ACHN (cell line): ENCODE measurements at places on chromosomes 11 and 22.

DNA sequence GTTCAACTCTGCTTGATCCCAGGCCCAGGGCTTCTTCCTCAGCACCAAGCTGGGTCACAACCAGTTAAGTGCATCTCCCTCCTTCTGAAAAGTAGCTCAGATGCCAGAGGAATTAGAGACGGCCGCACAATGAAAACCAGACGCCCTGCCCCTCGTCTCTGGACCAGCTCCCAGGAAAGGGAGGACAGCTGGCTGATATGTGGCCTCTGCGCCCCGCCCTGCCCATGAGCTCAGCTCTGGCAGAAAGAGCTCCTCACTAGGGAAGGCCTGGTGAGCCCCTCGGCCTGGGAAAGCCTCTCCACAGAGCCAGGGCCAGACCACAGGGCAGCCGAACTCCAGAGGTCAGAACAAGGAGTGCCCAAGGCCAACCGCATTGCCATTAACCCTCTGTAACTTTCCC is 18.1 kb upstream of the SCGB1A1 start:
- DNase-seq: no peak

GRCh38 chr11:46528445-46529094 is 65.3 kb downstream of the AMBRA1 start:
- no peak for DNase-seq

- no peak for DNase-seq
These were observed 541 bp downstream of the MICAL2 start for GRCh38 chr11:12110714-12111548.

DNA sequence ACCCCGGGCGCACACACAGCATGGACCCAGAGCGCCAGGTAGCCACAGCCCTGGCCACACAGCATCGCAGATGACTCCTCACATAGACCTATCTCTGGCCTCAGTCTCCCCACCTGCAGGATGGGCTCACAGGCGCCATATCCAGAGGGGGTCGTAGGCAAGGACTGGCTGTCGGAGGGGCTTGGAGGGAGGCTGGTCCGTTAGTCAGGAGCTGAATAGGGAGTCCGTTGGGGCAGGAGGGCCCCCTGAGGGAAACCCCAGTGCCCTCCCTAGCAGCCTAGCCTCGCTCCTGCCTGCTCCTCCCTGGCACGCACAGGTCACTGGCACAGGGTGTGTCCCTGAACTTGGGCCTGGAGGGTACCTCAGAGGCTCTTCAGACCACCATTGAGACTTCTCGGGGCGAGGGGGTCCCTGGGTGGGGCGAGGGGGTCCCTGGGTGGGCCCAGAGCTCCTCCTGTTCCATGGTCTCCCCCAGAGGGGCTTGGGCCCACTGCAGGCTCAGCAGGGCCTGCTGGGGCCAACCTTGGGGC is 2.0 kb downstream of the PLXNB2 start:
- no peak for DNase-seq

DNA sequence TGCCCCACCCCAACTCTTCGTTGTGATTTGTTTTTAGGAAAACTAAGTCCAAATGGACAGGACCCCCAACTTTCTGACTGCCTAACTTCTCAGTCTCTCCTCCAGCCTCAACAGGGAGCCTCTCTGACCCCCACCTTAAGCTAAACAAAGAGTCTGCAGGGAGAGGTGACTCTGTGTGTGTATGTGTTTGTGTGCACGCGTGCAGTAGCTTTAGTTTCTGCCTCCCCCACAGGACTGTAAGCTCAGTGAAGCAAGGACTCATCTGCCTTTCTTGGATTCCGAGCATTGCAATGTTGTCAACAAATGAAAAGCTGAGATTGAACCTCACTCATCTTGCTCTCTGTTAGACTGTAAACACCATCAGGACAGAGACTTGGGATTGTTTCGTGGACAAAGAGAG is 7.9 kb downstream of the SNAP29 start:
- DNase-seq: no peak

DNA sequence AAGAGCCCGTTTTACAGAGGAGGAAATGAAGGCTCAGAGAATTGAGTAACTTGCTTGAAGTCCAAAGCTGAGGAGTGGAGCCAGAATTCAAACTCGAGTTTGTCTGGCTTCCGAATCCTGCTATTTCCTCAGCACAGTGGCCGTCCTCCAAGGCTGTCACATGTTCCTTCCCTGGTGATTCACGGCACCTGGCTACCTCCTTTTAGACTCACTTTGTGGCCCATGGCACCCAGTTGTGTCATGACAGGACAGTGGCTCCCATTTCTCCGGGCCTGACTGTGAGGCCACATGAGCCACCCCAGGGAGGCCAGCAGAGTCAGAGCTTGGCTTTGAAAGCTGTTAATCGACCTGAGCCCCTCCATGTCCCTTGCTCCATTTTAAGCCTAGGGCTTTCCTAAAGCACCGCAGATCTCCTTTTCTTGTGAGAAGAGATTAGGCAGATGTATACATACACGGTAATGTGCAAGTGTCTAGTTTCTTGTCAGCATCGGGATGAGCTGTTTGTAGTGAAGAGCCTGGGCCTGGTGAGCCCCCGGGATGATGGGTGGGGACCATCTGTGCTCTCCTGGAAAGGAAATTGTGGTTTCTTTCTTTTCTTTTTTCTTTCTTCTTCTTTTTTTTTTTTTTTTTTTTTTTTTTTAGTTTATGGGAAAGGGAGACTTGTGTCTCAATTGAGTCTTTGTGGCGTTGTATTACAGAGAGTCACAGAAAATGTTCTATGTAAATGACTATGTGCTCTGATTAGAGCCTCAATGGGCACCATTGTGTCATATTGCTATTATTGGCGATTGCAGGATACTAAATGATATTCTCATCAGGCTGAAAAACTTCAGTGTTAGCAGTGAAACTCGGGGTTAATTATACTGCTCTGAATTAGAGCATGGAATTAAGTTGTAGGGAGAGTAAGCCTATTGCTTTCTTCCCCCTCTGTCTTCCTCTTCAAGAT is 54.8 kb downstream of the PTPRJ start:
- no peak for DNase-seq

DNA sequence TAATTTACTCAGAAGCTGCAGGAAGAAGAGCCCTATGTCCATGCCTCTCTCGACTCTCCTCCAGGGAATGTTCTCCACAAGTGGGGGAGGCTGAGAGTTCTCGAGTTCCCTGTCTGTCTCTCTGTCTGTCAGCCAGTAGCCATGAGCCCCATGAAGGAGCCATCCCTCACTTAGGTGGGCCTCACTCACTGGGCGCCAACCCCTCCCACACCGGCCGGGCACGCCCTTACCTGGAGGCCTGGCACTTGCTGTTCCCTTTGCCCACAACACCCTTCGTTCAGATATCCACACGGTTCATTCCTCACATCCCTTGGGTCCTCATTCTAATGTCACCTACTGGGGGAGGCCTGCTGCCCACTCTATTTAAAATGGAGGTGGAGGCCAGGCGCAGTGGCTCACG is 14.2 kb upstream of the IL10RA start:
- no peak for DNase-seq

DNA sequence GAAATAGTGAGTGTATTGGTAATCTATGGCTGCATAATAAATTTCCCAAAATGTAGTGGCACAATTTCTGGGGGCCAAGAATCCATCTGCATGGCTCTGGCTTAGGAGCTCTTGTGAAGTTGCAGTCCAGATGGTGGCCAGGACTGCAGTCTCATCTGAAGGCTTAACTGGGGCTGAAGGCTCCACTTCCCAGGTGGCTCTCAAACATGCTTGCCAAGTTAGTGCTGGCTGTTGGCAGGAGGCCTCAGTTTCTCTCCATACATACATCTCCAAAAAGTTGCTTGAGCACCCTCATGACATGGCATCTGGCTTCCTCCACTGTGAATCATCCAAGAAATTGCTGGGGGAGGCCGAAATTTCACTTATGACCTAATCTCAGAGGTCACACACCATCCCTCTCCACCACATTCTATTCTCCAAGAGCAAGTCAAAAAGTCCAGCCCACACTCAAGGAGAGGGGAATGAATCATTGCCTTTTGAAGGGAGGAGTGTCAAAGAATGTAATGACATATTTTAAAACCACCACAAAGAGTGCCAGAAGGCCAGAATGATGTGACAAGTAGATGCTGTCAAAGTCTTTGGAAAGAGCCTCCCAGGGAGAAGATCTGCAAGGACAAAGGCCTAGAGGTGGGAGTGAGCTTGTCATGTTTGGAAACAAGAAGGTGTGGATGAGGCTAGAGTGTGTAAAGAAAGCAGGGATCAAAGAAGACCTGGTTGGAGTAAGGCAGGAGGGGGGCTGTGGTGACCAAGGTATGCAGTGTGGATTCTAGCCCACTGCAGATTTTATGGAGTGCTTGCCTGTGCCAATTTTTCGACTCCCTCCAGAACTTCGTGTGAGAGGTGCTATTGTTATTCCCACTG is 566.2 kb downstream of the MIAT start:
- peak; percentile 81 for DNase-seq

- no peak for DNase-seq
These were observed 19.9 kb downstream of the POU2AF2 start for GRCh38 chr11:111265421-111265820.

GRCh38 chr22:23826510-23827350 is 12.1 kb downstream of the DERL3 start:
- no peak for DNase-seq

DNA sequence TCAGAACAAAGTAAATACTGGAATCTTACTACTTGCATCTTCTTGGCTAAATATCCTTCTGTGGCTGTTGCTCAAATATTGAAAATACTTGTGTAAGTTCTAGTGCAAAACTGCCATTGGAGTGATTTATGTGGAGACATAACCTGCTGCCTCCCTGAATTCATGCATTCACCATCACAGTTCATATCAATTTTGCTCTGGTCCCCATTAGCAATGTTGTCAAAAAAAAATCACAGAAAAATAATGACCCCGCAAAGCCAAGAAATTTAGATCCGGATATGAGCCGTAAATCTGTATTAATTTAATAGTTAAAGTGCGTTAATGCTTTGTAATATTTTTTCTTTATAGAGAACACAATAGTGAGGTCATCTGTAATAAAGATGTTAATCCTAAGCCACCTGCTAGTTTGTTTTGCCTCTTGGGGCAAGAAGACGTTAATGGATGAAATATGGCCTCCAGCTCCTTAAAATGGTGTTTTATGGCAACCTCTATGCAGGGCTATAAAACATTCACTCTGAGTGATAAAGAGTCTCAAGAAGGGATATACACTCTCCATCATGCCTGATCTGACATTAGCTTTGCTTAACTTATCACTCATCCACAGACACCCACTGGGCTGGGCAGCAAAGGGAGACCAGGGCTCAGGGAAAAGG is 255.9 kb downstream of the INSC start:
- no peak for DNase-seq

- peak; percentile 91 for DNase-seq
These were observed 116.9 kb upstream of the SNX19 start for GRCh38 chr11:131033151-131033651.

DNA sequence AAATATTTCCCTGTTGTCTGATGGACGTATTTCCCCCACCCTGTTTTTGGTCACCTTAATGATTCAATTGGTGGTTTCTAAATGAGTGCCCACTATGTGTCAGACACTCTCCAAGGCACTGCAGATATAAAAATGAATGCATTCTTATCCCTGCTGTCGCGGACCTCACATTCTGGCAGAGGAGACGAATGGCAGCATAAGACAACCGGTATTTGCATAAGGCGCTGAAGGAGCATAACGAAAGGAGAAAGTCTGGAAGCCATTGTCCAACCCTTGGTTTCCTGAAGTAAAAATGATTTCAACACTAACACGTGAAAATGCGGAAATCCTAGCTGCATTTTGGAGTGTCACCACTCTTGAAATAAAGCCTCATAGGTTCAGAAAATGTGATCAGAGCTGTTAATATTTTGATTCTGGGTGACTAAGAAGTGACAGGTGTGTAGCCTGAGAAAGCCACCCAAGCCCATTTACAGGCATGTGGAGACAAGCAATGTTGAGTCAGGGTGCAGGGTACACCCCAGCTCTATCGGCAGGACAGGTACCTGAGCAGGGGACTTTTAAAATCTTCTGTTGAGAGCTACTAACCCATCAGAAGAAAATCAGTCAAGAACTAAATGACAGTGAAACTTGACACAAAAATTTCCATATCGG is 10.1 kb upstream of the GAB2 start:
- DNase-seq: no peak

DNA sequence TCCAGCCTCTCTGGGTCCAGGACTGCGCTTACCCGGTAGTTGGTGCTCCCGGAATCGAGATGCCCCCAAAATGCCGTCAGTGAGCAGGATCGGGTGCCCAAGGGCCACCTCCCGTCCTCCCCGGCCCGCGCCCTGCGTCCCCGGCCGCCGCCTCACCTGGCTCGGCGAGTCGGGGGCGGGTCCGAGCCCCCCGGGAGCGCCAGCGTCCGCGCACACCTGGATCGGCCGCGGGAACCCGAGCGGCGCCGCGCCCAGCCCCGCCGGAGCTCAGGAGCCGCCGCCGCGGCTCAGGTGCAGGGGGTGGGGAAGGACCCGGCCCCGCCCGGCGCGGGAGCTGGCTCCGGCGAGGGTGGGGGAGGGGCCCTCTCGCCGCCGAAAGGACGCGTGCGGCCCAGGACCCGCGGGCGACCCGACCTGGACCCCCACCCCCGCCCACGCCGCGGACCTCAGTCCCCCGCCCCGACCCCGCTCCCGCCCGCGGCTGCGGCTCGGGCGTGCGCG is at the start of gene SHANK2:
Gene SHANK2, minus strand, starts transcription at position 309 of the 501 bp plus-strand sequence. CDS start 105,251 bp downstream, outside the sequence.
- no peak for DNase-seq

DNA sequence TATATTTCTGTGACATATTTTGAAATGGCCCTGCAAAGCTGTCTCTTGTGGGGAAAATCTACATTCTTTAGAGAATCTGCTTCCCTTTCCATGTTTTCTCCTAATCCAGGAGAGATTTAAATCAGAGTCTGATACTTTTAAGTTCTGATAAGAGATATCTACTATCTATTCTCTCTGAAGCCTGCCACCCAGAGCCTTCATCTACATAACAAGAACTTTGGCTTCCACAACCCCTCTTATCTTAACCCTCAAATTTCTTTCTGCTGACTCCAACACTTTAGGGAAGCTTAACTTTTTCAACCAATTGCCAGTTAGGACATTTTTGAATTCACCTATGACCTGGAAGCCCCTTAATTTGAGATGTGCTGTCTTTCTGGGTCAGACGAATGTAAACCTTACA is 965.2 kb downstream of the TBC1D22A start:
- no peak for DNase-seq

- no peak for DNase-seq
These were observed 58.2 kb downstream of the ZNF280B start for GRCh38 chr22:22450343-22450839.

DNA sequence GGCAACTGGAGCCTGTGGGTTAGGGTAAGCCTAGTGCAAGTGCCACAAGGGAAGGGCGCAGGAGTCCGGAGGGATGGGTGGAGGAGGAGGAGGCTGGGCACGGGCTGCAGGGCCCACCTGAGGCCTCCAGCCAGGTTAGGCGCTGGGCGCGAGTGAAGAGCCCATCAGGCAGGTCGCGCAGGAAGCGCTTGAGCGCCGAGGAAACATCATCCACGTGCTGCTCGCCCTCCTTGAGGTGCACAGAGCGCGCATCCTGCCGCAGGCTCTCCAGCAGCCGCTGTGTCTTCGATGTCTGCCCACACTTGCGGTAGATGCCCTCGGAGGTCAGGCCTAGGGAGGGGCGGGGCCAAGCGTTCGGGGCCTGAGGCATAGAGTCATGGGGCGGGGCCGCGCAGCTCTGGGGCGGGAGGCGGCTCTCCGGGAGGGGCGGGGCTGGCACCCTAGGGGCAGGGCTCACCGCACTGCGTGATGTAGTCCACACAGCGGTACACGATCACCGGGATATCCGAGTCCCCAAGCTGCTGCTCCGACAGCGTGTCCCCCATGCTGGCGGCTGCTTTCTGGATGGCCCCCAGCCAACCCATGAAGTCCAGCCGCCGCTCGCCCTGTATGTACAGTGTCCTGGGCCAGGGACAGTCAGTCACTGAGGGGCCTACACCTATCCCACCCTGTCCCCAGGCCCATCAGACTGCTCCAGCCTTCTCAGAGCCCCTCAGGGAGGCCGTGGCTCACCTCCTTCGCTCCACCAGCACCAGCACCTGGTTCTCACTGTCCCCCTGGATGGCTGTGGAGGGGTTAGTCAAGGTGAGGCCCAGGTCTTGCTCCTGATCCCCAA is 22.9 kb upstream of the PDE2A start:
- DNase-seq: no peak
